Sciatic nerve (tissue), 2 donors: ENCODE measurements at places on chromosomes 2 and 18.

GRCh38 chr2:188600536-188601210 lies 309.0 kb downstream of the GULP1 start:
- DNase-seq, result no peak

GRCh38 chr2:102622646-102623045 lies 3.3 kb downstream of the SLC9A2 start:
- DNase-seq, result no peak

DNA sequence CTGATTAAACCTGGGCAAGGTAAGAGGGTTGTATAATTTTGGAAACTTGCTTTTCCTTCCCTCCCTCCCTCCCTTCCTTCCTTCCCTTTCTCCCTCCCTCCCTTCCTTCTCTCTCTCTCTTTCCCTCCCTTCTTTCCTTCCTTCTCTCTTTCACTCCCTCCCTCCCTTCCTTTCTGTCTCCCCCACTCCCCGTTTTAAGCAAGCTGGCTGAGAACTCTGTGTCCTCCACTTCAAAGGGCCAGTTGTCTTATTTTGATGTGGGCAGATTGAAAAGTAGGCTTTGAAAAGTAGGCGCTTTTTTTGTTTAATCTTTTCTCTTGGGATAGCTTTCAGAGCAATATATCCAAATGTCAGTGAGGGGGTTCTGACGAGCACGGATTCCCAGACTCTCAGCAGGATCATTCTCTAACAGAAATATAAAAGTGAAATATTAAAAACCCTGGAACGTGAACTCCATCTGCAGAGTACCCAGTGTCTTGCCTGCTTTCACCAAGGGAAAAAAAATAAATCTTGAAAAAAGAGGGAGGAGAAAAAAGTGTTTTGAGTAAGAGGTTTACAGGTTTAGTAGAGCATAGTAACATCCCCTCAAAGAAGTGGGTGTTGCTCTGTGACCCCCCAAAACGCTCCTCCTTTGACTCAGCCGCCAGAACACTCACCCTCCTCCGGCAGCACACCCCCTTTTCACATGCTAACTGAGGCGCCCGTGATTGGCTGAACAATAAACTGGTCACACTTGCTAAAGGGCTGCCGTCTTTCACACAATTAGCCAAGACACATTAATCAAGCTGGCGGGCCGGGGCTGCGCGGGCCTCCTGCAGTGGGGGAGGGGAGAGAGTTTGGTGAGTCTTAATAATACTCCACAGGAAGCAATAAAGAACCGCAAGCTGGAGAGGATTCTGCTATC lies 52.2 kb downstream of the CDK15 start:
- peak; percentile 62 for DNase-seq

- DNase-seq, result no peak
Observed at GRCh38 chr2:224884188-224884587, 158.1 kb downstream of the DOCK10 start.

DNA sequence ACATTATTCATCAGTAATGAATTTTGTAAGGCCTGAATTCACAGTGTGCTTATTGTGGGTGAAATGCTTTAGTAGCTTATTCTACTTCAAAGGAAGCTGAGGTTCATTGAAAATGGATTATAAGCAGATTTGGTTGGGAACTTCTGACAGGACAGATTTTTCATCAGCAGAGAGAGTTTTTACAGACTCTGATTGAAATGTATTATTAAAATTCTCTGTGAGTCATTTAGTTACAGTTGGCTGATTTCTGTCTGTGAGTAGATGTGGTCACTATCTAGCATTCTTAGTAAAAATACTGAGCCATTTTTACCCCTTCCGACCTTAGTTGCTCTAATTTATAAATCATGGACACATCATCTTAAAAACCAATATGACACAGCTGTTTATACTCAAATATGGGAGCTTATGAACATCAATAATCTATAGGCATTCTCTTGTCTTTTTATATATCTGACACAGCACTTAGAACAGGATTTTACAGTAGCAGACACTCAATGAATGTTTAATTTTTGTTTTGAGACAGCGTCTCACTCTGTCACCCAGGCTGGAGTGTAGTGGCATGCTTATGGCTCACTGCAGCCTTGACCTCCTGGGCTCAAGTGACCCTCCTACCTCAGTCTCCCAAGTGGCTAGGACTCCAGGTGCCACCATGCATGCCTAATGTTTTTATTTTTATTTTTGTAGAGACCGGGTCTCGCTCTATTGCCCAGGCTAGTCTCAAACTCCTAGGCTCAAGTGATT lies 239.6 kb downstream of the BABAM2 start:
- no peak for DNase-seq

GRCh38 chr2:48600204-48600813 lies 17.3 kb upstream of the GTF2A1L start:
- DNase-seq, result no peak

GRCh38 chr2:44555700-44556099 lies 194.0 kb downstream of the CAMKMT start:
- DNase-seq, result no peak

DNA sequence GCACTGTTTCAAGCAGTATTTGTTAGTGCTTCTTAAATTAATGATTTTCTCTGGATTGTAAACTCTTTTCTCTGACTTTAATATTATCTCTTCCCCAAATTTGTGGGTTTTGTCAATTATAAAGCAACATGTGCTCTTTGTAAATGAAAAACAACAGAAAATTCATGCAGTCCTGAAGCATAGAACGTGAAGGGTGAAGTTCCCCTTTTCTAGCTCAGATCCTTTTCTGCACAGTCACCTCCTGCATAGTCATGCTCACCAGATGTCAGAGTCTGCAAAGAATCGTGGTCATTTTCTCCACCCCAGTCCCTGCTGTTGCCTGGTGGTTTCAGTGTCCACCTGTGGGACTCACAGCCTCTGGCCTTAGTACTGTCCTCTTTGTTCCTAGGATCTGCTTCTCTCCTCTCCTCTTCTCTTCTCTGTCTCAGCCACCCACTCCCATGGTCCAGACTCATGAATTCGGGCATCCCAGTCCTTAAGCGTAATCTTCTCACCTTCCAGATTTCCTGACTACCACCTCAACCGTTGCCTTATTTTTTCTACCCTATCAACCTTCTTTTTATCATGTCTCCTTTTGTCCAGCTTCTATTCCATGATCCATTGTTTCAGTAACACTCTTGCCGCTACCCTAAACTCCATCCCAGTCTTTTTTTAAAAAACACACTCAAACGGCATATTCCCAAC lies 229.1 kb downstream of the RTP5 start:
- no peak for DNase-seq
